ENCODE measurements at places on chromosomes 4 and X.

DNA sequence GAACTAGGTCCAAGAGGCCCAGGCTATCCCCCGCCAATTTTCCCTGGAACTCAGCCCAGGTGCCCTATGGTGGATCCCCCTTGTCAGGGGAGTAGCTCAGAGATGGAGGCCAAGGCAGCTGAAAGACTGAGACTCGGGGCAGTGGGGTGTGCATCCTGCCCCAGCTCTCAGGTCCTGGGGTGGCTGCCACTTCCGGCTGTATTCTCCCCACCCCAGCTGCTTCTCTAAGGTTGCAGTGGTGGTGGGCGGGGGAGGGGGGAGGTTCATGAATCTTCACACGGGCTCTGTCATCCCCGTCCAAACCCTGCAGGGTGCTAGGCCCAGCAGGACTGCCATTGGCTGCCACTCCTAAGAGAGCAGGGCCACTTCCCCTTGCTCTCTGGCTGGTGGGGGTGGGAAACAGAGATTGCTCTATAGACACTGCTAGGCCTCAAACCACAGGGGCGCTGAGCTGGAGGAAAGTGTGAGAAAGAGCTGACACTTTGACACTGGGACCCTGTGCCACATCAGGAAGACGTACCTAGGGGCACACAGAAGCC lies 1.5 kb downstream of the SASH3 start:
- DNase-seq: no peak

DNA sequence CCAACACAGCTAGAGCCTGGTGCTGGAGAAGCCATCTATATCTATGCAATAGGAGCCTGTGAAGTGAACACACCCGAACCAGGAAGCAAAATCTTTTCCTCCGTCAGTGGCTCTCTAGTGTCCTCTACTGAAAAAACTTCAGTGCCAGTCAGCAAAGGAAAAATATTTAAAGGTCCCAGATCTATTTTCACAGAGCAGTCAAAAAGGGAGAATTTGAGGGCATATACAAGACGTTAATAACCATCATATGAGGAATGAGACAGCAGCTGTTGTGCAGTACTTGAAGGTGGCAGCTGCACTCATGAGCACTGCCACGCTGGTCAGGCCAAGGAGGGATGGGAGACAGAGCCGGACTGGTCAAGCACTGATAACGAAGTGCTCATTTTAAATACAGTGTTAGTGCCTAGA lies 14.4 kb downstream of the MCUB start:
- DNase-seq: no peak

GRCh38 chrX:81377329-81377728 lies 175.4 kb downstream of the SH3BGRL start:
- DNase-seq: peak; percentile 3

DNA sequence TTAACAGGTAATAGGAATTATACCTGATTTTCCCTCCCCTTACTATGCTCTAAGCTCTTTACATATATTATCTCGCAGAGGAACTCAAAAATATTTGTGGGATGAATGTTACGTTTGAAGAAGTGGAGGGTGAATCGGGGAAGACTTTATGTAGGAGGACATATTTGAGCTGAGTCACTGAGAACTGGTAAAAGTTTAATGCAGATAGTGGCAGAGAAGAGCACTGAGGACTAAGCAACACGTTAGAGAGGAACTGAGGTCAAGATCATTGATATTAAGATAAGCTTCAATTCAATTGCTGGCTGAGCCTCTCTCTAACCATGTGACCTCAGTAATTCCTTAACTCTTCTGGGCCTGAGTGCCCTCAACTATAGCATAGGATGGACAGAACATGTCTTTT lies 26.4 kb upstream of the ELOVL6 start:
- DNase-seq: peak; percentile 14

Data from brain microvascular endothelial cell (primary cell).